ENCODE measurements at places on chromosomes 7 and 10.
A peak's percentile ranks its signal among the peaks of the same experiment; 100 is the strongest.

DNA sequence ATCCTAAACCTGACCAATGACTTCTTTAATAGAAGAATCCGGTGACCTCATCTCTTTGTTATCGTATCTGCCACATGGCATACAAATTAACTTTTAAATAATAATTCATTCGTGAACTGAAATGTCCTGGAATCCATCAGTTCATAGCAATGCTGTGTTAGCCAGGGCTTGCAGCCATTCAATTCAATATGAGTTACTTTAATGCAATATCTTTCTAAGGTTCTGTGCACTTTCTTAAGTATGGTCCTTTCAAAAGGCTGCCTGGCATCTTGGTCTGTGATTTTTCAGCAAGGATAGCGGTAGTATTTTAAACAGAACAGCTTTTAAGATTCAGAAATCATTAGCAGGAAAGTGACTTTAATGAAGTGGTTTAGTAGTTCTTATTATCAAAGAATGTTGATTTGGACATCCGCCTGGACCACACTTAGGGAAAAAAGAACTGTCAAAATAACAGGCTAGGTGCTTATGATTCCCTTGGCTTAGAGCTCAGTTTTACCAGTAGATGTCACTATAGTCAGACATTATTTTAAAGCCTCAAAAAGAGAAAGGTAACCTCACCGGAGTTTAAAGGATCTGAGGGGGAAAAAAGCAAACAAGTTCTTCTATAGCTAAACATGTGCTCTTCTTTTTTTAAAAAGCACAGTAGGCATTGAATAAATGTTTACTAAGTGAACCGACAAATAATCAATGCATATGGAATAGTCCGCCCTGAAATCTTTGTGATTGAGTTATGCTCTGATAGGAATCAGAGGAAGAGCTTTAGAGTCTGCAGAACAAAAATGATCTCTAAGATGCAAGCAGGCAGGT is 22.7 kb downstream of the SLC35G1 start:
- peak; percentile 12 for DNase-seq

DNA sequence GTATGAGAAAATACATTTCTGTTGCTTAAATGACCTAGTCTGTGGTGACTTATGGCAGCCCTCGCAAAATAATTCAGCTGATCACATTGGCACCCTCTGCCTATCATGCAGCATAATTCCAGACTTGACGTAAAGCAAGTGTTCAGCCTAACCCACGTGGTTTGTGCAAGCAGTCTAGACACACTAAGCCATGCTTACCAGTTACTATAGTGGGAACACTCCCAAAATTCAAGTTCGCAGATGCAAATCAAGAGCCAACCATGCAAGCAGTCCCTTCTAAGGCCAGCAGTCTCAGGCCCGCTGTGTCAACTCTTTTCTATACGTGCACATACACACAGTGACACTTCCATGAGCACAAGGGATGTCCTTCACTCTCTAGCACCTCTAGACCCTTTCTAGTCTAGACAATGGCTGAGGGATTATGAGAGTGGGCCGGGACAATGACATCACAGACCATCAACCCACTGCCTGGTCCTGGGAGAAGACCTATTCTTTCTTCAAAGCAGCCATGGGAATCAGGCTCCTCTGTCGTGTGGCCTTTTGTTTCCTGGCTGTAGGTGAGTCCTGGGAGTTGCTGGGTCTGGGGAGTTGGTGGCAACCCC is 29.0 kb upstream of the PRSS1 start:
- DNase-seq: no peak

DNA sequence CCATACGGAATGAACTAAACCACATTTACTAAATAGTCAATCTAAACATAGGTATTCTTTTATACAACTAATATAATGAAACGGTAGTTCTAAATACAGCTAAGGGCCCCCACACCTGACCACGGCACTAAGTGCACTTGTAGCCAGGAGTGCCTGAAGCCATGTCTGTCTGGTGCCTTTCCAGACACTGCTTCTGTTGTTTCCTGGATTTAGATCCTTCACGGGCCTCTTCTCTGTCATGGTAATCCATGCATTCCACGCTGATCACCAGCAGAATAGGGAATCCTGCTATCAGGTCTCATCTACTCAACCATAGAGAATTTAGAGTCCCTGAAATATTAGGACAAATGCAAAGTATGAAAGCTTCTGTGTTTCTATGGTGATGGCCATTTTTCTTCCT is 37.8 kb downstream of the OSBPL3 start:
- no peak for DNase-seq

- no peak for DNase-seq
Observed at GRCh38 chr10:123021517-123021916, 12.7 kb downstream of the ACADSB start.

GRCh38 chr7:22872096-22872807 is 49.6 kb upstream of the TOMM7 start:
- DNase-seq: peak; percentile 72

DNA sequence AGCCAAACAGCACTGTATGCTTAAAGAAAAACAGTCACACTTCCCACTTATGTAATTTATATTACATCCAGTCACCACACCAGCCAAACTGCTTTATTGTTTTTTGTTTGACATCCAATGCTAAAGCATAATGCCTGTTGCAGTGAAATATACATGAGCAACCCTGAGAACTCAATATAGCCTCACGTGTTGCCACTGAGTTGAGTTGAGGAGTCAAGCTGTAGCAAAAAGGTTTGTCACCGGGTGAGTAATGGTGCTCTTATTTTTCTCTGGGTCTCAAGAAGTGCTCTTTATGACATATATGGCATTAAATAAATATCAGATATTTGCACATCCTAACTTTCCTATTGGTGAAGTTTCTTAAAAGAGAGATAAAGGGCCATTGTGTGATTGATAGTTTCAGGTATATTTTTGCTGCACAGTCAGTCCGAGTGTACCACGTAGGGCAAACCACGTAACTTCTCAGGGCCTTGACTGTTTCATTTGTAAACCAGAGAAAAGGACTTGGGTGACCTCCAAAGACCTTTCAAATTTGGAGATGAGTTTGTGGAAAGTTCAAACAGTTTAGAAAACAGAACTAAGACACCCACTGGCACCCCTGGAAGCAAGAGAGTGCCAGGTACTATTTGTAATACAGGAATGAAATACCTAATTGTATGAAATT is 168.5 kb downstream of the CFTR start:
- DNase-seq: no peak

- no peak for DNase-seq
Observed at GRCh38 chr7:141864765-141865447, 23.6 kb upstream of the PRSS37 start.

GRCh38 chr7:31456646-31457368 is 57.1 kb upstream of the ITPRID1 start:
- DNase-seq: no peak

DNA sequence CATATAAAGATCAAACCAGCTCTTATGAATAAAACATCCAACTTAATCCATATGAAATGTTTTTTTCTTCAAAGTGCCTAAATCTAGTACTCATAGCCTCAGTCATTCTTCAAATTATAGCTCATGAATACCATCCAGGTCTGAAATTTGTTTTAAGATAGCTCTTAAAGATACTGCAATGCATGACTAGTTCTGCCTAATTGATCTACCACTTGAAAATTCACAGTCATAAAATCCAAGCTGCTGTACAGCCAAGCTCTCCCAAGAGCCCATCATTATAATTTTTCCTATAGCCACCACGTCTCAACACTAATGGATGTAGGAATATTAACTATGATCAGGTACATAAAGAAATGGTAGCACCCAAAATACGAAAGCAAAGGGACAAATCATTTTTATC is 87.9 kb upstream of the RNF148 start:
- no peak for DNase-seq

DNA sequence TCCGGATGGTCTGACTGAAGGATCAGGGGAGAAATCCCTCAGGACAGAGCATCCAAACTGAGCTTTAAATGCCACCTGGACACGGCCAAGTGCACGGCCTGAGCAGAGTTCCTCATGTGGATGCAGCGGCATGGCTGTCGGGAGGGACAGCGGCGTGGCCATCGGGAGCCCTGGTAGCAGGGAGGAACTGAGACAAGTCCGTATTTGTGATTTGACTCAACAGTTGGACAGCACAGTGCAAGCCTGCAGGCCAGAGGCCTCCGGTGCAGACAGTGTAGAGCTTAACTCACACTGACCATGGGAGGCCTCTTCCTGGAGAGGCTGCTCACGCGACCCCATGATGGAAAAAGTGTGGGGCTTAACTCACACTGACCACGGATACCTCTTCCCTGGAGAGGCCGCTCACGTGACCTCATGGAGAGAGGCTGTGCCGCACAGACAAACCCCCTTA is 207.4 kb downstream of the DIP2C start:
- no peak for DNase-seq

DNA sequence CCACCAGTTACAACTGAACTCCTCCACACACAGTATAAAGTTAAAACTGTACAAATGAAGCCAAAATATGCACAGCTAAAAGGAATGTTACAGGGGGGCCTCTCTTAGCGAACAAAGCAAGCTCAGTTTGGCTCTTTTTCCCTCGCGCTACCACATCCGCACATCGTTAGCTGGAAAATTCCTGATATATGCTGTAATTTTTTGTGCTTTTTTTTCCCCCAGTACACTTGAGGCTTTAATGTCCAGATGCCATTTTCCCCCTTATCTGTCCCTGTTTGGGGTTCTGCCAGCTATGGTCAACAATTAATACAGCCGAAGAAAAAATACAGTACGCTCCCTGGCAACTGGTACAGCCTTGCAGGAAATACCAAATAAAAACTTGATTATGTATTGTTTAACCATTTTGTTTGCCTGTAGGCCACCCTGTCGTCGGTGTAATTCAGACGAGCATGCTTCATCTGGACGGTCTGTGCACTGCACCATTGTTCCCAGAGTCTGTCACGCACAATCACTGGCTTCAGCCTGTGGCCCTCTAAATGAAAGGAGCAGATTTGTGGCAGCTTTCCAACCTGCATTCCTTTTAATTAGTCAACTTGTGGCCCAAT is 108.1 kb upstream of the FAM133B start:
- DNase-seq: no peak

DNA sequence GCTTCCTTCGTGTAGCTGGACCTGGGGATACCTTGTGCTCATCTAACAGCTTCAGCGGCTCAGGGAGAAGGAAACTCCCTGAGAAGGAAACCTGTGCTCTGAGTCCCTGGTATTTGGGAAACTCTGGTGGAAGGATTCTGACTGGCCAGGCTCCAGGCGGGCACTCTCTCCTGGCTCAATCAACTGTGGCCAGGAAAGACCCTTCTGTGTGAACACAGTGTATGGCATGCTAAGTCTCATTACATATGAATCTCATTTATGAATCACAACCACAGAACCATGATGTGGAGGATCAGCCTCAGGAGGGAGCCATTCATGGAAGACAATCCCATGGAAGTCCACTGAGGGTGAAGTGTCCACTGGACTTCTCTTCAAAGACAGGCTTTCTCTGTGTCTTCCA is 20.9 kb downstream of the NPS start:
- no peak for DNase-seq

DNA sequence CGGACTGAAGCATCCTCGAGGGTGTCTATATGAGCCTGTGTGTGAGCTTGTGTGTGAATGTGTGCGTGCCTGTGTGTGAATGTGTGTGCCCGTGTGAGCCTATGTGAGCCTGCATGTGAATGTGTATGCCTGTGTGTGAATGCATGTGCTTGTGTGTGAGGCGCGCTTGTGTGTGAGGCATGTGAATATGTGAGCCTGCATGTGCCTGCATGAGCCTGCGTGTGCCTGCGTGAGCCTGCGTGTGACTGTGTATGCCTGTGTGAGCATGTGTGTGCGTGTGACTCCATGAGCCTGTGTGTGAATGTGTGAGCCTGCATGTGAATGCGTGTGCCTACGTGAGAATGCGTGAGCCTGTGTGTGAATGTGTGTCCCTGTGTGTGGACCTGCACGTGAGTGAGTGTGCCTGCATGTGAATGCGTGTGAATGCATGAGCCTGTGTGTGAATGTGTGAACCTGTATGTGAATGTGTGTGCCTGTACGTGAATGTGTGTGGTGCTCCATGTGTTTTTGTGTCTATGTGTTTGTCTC is 33.4 kb downstream of the PDGFA start:
- no peak for DNase-seq

DNA sequence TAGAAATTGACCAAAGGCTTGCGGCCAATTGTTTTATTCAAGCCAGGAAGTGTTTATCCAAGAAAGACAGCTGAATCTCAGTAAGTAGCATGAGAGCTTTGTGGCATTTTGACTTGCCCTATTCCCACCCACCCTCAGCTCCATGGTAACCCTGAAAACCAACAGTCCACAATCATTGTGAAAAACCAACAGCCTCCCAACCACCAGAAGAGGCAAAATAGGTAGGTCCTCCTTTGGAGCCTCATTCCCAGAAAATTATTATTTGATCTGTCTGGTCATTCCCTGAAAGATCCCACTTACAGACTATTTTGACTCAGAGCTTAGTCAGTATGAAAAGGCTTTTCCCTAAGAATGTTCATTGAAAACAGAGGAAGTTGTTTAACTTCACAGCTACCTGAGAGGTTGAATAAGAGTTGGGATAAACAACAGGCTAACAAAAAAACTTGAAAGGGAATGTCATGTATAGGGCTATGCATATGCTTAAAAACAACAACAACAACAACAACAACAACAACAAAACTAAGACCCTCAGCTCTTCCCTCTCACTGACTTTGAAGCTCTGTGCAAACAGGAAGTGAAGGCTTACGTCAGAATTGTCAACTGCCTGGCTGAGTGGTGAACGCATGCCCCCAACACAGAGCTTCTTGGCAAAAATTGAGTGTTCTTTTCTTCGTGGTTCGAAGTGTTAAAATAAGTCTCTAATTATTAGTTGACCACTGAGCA is 11.2 kb downstream of the KPNA7 start:
- no peak for DNase-seq

DNA sequence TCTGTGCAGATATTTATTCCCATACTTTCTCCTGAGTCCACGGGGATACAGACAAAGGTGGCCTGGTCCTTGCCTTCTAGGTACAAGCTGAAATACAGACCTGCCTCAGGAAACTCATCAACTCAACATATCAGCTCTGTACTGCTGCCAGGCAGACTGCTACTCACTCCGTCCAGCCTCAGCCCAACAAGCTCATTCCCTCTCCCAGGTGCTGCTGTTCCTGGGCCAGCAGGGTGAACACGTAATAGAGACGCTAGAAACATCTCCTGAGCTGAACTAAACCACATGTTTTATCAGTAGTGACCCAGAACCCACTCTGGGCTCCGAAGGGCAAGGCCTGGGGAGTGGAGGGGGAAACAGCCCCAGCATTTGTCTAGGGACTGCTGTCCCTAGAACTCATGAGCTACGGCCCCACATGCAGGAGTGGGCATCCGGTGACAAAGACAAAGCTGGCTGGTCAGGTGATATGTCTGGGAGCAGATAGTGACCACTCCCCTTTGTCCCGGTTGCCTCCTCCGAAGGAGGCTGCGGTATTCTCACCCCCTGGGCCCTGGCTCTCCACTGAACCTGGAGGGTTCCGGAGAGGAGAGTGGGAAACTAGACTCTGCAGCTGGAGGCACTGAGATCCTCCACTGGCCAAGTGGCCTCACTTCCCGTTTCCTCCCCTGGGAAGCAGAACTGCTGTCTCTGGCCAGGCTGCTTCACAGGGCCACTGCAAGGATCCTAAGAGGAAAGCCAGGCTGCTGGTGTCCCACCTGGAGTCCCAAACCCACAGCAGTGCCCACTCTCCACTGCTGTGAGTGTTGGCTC is 116.1 kb downstream of the FAM53B start:
- no peak for DNase-seq

GRCh38 chr10:89338713-89339112 is 10.9 kb downstream of the IFIT3 start:
- no peak for DNase-seq

- no peak for DNase-seq
Observed at GRCh38 chr7:132113536-132114371, 462.5 kb downstream of the PLXNA4 start.

GRCh38 chr10:69483963-69484362 is 32.7 kb downstream of the TSPAN15 start:
- DNase-seq: no peak

Data from GM20000 (cell line).